Spinal cord (tissue), 10 donors: ENCODE measurements at places on chromosomes 12 and 14. TPM values are rescaled to one million over a fixed set of nuclear protein-coding genes. Genes with fewer than 3 reads are reported as not detected.
A peak's percentile ranks its signal among the peaks of the same experiment; 100 is the strongest.

DNA sequence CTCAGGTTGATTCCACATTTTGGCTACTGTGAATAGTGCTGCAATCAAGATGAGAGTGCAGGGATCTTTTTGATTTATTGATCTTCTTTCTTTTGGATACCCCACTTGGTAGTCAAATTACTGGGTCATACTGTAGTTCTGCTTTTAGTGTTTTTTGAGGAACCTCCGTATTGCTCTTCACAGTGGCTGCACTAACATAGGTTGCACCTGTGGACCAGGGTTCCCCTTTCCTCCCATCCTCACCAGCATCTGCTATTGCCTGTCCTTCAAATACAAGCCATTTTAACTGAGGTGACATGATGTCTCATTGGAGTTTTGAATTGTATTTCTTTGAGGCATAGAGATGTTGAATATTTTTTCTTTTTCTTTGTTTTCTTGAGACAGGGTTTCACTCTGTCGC is 152.5 kb upstream of the TMEM132C start:
- DNase-seq, result no peak

GRCh38 chr12:128797119-128798118 is 26.3 kb downstream of the SLC15A4 start:
- no peak for DNase-seq

GRCh38 chr12:91274916-91275315 is 92.3 kb upstream of the DCN start:
- no peak for DNase-seq

GRCh38 chr12:113224955-113225354 is 3.7 kb downstream of the TPCN1 start:
- no peak for DNase-seq

- no peak for DNase-seq
Observed at GRCh38 chr12:6952863-6953441, 1.8 kb downstream of the PTPN6 start.

GRCh38 chr12:15404485-15404884 is 82.2 kb downstream of the PTPRO start:
- DNase-seq, result no peak

DNA sequence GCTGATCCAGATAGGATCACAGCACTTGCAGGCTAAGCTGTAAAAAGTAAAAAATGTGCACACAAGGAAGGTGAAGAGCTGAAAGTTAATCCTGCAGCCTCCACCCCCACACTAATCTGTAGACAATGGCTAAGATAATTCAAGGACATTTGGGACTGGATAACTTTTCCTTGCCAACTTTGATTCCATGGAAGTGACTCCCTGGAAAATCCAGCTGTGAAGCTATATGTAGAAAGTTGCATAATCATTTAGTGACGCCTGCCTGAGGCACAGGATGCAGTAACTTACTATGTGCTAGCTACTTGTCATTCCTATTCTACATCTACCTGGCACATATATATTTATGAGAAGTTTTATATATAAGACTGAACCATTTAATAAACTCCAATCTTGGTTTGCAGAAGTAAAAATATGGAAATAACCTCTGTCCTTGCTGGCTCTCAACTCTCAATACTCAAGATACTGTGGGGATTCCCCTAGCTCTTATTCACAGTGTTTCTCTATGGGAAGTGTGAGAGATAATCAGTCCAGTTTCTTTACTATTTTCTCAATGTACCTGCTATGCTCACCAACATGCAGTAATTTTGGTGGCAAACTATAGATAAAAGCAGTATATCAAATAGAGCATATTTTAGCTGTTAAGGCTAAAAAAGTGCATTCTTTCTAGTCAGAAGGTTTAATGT is 14.8 kb downstream of the LDHB start:
- DNase-seq, result no peak

- DNase-seq, result no peak
Observed at GRCh38 chr12:87806310-87806709, 222.9 kb downstream of the C12orf50 start.

- no peak for DNase-seq
Observed at GRCh38 chr12:78958941-78959340, 94.4 kb downstream of the SYT1 start.

- DNase-seq, result no peak
Observed at GRCh38 chr14:71702786-71703185, 229.4 kb upstream of the RGS6 start.

GRCh38 chr14:96062010-96062409 is 22.8 kb downstream of the C14orf132 start:
- no peak for DNase-seq

DNA sequence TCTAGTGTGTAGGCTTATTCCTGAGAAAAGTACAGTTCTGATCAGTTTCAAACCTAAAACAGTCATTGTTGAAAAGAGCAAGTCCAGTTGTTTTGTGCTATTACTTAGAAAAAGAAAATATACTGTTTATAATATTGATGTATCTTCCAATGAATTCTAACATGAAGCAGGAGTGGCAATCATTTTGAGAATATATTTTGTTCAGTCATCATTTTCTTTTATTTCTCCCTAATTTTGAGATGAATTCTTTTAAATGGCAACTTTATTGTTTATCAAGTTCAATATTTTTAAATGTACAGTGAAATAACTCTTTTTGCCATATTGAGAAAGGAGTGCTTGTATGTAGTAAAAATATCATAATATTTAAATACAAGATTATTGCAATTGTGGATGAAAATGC is 862.2 kb upstream of the MDGA2 start:
- no peak for DNase-seq

- no peak for DNase-seq
Observed at GRCh38 chr12:66500841-66501240, 178.0 kb downstream of the GRIP1 start.

DNA sequence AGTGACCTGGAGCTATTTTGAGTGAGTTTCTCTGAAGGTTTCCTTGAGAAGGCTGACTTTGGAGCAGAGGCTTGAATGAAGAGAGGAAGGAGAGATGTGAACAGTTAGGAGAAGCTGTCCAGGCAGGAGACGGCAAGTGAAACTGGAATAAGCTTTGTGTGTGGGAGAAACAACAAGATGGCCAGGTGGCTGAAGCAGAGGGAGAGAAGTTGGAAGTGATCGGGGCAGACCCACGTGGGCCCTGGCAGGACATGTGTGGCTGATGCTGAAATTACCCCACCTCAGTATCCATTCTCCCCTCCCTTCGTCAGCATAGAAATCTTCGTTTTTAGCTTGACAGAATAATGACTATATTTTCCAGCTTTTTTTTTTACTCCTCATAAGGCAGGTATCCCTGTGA is 809.2 kb upstream of the TMEM132C start:
- no peak for DNase-seq

GRCh38 chr14:23259426-23259825 is 21.7 kb downstream of the RNF212B start:
- DNase-seq, result no peak

DNA sequence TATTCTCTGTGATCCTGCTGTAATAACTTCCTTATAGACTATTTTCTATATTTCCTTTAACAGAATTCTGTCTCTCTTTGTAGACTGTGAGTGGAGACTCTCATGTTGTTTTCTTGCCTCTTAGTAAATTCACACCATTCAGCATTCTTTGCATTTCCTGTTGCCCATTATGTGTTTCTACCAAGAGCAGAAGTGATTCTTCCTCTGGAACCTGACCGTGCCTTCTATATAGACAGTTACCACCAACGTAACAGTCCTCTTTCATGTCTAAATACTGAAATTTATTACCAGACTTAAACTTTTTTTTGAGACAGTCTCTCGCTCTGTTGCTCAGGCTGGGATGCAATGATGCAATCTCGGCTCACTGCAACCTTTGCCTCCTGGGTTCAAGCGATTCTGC is 31.1 kb downstream of the METAP2 start:
- DNase-seq, result no peak

DNA sequence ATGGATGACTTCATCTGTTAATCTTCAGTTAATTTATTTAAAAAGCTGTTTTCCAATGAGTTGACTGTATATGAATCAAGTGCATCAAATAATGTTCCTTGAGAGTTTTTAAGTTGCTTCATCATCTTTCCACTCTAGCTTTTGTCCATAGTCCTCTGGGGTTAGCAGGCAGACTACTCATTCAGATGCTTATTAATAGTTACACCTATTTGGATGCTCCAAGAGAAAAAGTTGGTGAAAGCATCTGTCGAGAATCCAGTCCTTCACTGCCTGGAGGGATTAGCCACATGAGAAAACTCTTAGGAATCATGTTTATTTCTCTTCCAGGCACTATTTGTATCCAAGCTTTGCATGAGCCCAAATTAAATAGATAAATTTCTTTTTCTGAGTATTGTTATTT is 70.2 kb downstream of the DACT1 start:
- no peak for DNase-seq

DNA sequence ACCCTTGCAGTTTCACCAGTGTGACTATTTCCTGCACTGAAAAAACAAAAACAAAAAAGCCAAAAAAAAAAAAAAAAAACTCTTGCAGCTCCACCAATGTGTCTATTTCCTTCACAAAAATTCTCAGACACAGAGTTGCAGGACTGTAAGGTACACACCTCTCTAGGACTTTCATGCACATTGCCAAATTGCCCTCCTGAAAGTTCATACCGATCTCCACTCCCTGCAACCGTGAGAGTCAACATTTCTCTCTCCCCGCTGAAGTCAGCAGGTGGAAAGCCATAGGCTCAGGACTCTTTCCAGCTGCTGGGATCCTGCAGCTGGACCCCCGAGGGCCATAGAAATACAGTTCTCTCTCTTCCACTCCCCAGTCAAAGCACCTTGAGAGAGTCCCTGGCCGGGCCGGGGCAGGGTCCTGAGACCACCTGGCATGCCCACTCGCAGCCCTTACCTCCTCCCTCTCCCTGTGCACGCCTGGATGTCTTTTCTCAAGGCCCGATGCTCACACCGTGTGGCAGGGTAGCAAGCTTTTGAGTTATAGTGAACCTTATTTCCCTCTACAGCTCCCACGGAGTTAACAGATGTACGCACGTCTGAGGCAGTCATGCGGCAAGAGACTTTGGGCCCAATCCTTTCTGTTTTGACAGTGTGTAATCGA is 23.6 kb downstream of the MMAB start:
- DNase-seq, result no peak

- no peak for DNase-seq
Observed at GRCh38 chr12:69821456-69822159, 3.4 kb upstream of the MYRFL start.

DNA sequence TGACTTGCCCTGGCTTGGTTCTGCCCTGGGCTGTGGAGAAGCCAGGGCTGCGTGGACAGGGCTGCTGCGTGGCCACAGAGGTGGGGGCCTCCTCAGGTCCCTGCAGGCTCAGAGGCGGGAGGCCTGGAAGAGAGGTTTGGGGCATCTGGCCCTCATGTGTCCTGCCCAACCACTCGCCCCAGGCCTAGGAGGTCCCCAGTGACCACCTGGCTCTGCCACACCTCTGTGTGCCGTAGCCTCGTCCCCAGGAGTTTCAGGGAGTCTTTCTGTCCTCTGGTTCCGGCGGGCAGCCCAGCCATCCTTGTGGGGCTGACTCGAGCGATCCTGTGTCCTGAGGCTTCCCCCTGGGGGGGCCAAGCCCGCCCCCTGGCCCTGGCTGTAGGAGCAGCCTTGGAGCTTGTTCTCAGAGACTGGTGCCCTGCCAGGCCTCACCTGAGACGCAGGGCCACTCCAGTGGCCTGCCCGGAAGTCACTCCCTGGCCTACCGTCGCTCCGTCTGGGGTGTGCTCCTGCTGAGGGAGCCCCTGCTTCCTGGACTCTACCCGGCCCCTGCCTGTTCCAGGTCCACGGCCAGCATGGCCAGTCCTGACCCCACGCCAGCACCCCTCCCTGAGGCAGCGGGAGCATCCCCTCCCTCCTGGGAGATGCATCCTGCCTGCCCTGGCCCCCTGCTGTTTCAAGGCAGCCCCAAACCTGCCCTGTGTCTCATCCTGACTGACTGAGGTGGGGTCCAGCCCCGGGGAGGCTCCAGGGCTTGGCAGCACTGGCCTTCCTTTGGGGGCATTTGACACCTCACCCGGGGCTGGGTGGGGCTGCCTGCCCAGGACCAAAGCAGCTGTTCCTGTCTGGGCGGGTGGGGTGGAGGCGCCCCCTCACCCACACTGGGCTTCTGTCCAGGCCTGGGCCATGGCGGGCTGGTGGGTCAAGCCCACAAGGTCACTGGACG is 13.9 kb downstream of the ASPG start:
- no peak for DNase-seq

- no peak for DNase-seq
Observed at GRCh38 chr14:101116065-101116464, 212.5 kb upstream of the RTL1 start.

GRCh38 chr12:108573317-108573716 is 10.9 kb downstream of the ISCU start:
- no peak for DNase-seq

- DNase-seq, result no peak
Observed at GRCh38 chr12:89873745-89874144, 165.1 kb upstream of the ATP2B1 start.

DNA sequence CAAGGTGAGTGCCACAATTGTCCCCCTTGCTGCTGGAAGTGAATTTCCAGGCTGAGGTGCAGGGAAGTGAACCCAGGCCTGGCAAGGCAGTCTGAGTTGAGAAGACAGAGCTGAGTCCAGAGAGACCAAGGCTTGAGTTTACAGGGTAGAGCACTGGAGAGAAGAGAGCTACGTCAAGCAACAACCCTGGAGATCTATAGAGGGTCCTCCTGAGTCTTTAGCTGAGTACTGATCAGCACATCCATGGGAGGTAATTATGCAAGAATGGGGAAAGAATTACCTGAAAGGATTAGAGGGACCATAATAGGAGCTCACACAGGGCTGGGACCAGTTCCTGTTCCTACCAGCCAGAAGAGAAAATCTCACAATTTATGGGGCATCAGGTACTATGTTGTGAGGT is 190.7 kb downstream of the NEDD1 start:
- DNase-seq, result no peak

DNA sequence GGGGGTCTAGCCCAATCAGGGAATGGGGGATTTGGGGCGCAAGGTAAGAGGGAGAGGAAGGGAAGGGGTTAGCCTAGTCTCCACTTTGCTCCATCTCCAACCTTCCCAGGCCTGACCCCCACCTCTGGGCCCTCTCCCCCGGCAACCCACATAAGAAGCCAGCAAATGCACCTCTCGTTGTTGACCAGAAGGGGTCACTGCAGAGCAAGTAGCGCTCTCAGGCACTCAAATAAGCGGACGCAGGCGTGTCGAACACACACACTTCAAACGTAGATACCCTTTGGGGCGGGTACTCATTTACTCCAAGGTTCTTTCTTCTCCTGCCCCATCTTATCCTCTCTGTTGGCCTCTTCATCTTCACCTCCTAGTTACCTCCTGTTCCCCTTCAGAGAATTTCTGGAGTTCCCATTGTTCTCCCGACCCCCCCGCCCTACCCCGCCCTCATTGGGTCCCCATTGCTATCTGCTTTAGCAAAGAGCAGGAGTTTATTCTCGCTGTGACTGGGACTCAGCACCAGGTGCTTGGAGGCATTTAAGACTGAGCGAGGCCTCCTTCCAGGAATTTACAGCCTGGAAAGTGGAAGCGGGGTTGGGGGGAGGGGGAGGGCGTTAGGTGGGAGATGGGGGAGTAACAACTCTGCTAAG is 1.5 kb upstream of the SRRM4 start:
- peak; percentile 76 for DNase-seq

The ARHGAP9 gene
- total RNA-seq, result 4.8 TPM

The OR8S1 gene
- total RNA-seq, result not detected

The KRAS gene
- total RNA-seq, result 20.1 TPM

The SIVA1 gene
- 30.6 TPM for total RNA-seq

The LARP4 gene
- total RNA-seq, result 87.6 TPM

The CIT gene
- total RNA-seq, result 28.5 TPM

The NRIP2 gene
- 3.4 TPM for total RNA-seq

The RHOJ gene
- total RNA-seq, result 18.6 TPM

The PTHLH gene
- 8.2 TPM for total RNA-seq

The PLA2G1B gene
- total RNA-seq, result 0.59 TPM
